G401 (cell line): ENCODE measurements at places on chromosomes 2 and 18.

DNA sequence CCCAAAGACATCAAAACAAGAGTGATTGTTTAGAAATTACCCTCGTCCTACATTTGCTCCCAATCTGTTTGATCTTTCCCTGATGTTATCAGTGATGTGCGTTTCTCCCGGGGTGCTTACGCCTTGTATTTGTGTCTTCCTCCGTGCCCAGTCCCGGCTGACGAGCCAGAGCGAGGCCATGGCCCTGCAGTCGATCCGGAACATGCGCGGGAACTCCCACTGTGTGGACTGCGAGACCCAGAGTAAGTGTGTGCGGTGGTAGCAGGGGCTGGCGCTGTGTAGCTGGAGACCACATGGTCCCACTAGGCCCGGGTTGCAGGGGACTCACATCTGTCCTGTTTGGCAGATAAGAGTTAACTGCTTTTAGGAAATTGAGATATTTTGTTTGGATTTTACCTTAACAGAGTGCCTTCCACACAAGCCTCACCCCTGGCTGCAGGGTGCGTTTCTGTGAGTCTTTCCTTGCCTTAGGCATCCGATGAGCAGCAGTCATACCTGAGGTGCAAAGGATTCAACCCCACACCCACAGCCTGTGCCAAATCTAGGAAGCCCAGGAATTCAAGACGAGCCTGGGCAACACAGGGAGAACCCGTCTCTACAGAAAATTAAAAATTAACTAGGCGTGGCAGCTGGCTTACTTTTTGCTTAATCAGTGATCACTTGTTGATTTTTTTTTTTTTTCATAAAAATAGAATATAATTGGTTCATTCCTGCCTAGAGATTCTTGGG lies 127.4 kb downstream of the GBX2 start:
- no peak for DNase-seq

- no peak for DNase-seq
Observed at GRCh38 chr2:205484764-205485163, 197.5 kb upstream of the NRP2 start.

DNA sequence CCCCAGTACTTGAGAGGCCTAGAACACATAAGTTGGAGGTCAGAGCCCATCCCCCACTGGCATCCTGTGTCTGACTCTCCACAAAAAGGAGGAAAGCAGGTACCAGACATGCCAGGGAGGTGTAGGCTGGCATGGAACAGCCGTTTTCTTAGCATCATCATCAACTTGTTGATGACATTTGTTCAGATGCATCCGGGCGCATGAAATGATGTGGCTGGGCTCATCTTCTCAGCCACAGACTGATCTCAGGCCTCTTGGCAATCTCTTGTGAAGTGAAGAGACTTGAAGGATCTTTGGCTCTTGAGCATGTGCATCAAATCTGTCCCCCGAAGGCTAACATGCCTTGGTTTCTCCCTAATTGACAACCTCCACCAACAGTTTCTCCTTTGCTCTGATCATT lies 243.3 kb downstream of the TSN start:
- DNase-seq, result no peak

DNA sequence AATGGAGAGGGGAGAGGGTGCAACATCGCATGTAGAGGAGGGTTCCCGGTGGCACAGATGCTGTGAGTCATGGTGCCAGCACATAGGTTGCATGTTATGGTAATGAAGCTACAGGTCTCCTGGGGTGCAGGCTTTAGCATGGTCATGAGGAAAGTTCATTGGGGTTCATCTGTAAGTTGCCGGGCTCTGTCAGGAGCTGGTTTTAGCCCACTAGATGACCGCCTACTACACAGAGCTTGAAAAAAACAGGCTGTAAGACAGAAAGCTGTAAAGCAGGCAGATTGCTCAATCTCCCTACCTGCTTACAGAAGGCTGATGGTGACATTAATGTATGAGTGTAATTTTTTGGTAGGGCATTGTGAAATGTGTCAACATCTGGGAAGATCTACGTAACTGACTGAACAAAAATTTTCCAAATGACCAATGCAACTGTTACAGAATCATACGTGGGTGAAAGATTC lies 23.9 kb downstream of the DYSF start:
- no peak for DNase-seq

DNA sequence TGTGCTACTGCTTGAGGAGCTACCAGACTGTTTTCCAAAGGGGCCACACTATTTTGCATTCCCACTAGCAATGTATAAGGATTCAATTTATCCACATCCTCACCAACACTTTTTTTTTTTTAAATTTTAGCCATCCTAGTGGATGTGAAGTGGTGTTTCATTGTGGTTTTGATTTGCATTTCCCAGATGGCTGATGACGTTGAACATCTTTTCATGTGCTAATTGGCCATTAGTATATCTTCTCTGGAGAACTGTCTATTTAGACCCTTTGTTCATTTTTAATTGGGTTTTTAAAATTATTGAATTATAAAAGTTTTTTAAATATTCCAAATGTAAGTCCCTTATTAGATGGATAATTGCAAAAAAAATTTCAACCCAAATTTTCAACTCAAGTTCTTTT lies 121.1 kb downstream of the MAPK4 start:
- DNase-seq, result no peak

DNA sequence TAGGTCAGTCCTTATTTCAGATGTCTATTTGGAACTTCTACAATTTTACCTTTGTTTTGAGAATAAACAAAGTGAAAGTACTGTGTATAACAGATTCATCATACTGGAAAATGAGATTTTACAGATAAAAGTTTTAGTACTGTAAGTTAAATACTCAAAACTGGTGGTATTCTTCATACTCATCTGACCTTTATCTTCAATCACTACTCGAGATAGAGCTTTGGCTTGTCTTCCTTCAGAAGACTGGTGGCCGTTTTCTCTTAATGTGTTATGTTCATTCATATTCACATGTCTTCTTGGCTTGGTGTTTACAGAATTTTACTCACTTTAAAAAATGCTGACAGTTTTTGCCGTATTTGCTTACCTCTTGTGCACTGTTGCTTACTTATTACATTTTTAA lies 2.1 kb downstream of the SPOPL start:
- peak; percentile 26 for DNase-seq

DNA sequence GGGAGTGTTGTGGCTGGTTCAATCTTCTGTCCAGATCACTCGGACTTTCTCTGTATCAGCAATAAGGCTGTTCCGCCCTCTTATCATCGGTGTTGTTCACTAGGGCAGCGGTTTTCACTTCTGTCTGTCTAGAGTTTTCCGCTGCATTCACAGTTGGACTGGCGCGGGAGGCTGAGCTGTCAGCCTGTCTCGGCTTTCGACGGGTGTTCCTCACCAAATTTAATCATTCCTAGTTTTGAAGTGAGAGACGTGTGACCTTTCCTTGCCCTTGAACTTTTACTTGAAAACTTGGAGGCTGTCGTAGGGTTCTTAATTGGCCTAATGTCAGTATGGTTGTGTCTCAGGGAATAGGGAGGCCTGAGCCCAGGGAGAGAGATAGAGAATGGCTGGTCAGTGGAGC lies 108.3 kb downstream of the NFATC1 start:
- DNase-seq, result no peak

- no peak for DNase-seq
Observed at GRCh38 chr2:106163948-106164545, 30.1 kb downstream of the UXS1 start.

DNA sequence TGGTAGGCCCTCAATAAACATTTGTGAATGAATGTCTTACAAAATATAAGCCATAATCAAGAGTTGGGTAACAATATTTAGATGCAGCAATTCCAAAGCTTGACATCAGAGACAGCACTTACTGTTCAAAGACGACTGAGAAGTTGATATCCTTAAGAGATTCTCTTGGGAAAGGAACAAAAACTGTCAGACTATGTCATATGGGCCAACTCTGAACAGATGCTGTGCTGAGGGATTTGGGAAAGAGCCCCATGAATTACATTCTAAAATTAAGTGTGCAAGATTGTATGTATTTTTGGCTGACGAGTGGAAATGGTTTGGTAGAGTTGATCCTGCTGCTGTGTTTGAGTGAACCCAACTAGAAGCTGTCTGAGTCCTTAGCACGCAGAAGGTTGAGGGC lies 250.7 kb upstream of the LINC00305 start:
- no peak for DNase-seq

DNA sequence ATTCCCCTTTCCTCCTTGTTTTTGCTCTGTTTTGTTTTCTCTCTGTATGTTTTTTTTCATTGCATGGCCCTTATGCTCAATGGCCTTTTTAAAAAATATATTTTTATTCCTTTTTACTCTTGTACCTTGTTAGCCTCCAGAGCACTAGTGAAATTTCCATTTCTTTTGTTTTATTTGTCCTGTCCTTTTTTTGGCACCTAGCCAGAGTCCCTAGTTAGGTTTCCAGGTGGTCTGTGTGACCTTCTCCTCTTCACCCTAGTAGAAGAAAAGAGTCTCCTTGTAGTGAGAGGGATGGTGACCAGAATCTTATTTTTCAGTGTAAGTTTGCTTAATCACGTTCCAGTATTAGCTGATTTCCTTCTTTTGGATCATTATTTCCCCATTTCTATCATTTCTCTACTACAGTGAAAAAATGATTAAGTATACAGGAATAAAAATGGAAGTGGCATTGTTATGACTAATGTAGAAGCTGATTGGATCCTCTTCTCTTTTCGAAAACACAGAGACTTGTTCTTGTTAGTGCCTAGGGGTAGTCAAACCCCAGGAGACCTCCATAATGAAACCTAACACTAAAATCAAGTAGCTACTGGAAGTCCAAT lies 65.9 kb downstream of the NBEAL1 start:
- DNase-seq, result no peak
